ENCODE measurements at places on chromosomes 5 and 9.

- no peak for DNase-seq
These were observed 65.2 kb downstream of the JMY start for GRCh38 chr5:79301046-79301712.

- no peak for DNase-seq
These were observed 87.8 kb upstream of the PHYKPL start for GRCh38 chr5:178320281-178320855.

DNA sequence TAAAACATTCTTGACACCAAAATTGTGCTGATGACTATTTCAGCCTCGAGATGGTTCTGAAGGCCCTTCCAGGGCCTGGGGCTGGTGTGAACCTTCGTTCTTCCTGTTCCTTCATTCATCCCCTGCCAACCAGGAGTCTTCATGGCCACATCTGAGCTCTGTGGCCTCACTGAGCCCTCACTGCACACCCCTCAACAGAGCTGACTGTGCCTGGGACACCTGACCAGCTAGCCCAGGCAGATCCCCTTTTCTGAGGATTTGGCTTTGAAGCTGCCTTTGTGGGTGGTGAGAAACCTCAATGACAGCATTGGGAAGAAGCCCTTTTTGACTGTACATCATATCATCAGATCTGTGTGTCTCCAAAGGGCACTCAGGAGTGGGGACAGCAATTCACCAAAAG lies 13.8 kb downstream of the AK8 start:
- DNase-seq, result no peak

- no peak for DNase-seq
These were observed 197.4 kb downstream of the RASEF start for GRCh38 chr9:82865524-82865923.

DNA sequence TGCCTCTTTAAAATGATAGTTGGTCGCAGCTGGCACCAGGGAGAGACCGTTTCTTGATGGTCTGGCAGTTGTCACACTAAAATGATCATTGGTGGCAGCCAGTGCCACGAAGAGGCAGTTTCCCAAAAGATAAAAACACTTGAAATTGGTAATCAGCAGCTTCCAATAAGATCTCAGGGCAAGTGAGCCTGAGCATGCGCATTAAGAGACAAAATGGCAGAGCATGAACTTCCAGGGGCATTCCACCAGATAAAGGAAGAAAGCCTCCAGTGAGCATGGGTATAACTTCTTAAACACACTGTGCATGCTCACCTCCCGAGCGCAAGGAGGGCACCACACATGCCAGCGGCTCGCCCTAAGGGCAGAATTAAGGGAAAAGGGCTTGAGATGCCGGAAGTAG lies 1594.2 kb upstream of the CDH9 start:
- no peak for DNase-seq

DNA sequence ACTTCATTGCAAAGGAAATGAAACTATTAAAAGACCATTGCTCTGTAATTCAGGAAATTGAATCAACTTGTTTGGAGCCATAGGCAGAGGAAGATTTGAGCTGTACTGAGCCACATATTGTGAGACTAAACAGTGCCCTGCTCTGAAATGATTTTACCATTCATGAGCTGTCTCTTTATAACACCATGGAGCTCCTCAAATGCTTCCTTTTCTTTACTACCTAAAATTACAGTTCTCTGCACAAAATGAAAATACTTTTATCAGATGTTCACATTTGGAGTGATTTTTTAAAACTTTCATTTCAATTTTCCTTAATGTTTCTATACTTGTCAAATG lies 97.9 kb downstream of the NLN start:
- DNase-seq, result no peak

- no peak for DNase-seq
These were observed 10.7 kb downstream of the GSN start for GRCh38 chr9:121278477-121279261.

DNA sequence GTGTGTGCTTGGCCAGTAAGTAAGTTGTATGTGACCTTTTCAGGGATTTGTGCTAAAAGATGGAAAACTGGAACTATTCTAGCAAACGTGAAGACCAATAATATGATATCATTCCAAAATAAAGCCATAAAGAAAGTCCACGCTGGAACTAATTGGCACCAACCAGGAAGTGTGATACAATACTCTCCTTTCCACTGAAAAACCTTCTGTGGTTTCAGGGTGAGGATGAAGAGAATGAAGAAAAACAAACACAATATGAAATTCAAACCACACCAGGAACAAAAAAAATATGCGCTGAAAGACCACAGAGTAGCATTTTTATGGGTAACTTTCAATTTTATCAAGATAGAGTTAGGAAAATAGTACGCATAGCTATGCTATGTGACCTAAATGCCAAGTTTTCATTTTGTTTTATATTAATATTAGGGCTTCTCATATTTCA lies 105.8 kb downstream of the EFNA5 start:
- DNase-seq, result no peak

- DNase-seq, result no peak
These were observed 42.2 kb upstream of the ICE1 start for GRCh38 chr5:5380298-5380697.

DNA sequence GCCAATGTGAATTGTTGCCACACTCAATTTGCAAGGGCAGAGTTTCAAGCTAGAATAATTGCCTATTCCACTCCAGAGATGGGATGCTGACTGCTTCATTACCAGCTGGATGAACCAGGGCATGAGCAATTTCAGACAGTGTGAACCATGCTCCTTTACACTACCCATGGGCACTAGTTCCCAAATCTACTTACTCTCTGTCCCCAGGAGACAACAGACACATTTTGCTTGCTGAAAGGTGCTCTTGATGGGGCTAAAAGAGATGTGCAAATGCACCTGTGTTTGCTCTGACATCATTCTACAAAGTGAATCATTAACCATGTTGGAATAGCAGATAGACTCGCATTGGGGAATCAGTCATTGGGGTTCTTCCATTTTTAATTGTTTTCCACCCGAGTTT lies 522.3 kb upstream of the NUDT12 start:
- no peak for DNase-seq

DNA sequence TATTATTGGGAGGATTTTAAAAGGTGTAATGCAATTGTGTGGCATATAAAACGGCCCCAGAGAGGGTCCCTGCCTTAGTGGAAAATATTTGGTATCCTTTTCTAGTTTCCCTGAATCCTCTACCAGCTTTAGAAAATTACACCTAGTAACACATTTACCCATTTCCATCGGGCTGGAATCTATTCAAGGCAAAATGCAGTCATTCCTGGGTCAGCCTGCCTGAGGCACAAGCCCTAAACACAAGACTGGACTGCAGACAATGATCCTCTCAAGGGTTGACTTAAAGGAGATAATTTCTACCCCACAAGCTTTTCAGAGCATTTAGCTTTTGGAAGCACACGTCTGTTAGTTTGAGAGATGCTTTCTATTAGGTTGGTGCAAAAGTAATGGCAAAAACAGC lies 124.4 kb upstream of the ADAMTSL1 start:
- no peak for DNase-seq

GRCh38 chr5:8720506-8720905 lies 825.4 kb downstream of the SEMA5A start:
- no peak for DNase-seq

DNA sequence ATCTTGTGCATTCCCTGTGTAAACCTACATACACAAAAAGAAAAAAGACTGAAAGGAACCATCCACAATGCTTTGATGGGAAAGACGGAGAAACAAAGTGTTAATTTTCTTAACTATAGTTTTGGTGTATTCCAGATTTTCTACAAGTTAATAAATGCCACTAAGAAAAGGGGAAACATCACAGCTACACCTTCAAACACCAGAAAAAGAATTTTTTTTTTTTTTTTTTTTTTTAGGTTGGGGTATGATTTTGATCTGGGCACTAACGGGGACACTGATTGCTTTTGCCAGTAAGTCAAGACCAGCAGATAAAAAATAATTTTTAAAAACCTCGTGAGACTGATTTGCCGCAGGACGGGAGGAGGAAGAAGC lies 334 bp upstream of the THG1L start:
- no peak for DNase-seq

- no peak for DNase-seq
These were observed 7.6 kb upstream of the GRPEL2 start for GRCh38 chr5:149337736-149338135.

- DNase-seq, result no peak
These were observed 108.9 kb upstream of the CHD1 start for GRCh38 chr5:99037668-99038067.

DNA sequence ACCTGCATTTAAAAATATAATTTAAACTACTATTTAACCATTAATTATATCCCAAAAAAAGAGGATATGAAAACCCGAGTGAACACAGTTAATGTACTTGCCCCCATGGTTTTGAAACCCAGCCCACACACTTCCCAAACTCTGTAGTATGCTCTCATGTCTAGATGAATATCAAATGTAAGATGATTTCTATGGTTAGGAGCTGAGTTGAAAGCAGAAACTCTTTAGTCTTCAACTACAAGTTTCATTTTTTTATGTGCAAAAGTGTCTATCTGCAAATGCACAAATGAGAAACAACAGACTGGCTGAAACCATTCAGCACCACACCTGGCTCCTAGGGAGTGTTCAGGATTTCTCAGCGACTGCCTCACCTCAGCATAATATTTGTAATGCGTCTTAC lies 183.3 kb downstream of the SEMA5A start:
- DNase-seq, result no peak

GRCh38 chr5:89826938-89827337 lies 582.6 kb downstream of the CETN3 start:
- DNase-seq, result no peak

DNA sequence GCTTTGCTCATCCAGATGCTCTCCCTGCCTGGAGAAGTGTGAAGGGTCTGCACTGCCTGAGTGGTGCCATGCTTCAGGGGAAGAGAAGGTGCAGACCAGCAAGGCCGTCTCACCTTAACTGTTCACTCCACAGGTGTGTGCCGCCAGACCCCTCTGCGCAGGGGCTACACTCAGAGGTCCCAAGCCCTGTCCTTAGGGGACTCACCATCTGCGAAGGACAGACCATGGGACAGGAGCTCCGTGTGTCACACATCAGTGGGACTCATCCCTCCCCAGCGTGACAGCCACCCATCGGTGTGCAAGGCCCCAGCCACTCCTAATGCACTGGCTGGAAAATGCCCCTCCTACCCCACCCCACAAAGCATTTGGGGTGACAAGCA lies 142.9 kb downstream of the OLFM1 start:
- DNase-seq, result no peak

GRCh38 chr5:103436656-103437055 lies 125.9 kb downstream of the NUDT12 start:
- no peak for DNase-seq

DNA sequence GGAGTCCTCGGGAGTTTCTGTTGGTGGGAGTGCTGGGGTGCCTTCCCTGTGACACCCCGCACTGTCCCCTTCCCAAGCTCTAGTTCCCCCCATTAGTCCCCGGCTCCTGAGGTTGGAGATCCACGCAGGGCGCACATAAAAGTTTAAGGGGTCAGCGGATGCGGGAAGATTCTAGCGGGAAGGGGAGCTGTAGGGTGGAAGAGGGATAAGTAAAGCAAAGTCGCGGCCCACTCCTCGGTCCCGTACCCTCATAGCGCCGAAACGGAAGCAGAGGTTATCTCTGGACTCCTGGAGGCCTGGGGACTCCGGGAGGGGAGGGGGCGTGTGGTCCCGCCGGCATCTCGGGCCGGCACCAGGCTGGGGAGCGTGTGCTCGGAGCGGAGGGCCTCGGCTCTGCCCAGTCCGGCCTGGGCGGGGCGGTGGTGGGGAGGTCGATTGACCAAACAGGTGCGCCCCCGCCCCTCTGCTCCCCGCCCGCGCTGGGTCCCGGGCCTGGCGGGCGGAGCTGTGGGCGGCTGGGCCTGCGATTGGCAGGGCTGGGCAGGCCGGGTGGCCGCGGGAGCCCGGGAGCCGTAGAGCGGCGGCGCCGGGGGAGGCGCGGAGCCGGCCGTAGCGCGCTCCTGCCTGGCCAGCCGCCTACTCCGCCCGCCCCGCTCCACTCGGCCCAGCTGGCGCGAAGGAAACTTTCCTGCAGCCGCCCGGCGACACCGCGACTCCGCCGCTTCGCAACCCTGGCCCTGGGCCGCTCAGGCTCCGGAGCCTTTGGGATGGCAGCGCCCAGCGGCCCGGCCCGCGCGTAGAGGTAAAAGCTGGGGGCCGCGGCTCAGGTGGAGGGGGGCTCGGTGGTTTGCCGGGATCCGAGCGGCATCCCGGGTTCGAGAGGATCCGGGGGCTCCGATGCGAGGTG lies 52.2 kb upstream of the DAB2IP start:
- DNase-seq, result no peak

DNA sequence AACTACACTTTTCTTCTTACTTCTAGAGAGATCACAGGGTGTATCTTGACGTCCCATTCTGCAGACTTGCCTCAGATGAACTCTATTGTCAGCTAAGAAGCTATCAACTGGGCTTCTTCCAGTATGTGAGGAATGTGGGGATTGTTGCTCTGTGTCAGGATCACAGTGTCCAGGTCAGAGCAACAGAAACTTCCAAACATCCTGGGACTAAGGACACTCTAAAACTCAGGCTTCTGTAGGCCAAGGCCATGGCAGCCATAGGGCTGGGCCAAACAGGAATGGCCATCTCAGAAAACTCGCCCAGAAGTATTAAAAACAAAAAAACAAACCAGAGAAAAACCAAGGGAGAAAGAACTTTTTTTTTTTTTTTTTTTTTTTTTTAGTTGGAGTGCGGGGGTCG lies 210.0 kb upstream of the CLINT1 start:
- DNase-seq, result no peak

DNA sequence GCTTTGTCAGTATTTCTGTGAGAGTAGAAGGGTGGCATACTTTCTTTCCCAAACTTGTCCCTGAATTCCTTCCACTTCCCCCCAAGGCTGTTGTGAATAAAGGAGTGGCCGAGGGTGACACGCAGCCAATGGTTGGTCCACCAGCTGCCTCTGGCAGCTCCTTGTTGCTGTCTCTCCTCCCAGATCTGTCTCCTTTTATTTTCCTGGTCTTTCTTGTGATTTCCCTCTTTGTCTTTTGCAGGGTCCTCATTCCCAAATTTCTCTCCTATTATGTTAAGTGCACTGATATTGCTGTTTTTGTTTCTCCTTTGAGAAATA lies 137.5 kb upstream of the HMHB1 start:
- DNase-seq, result no peak

GRCh38 chr5:123512611-123513461 lies 859 bp downstream of the CSNK1G3 start:
- no peak for DNase-seq

- DNase-seq, result no peak
These were observed at the start of gene MYOZ3 for GRCh38 chr5:150661086-150661485. Gene MYOZ3 (plus strand): TSS chr5:150661251. CDS start chr5:150662942, 1,691 bp downstream.

GRCh38 chr9:135212961-135213360 lies 125.5 kb downstream of the OLFM1 start:
- no peak for DNase-seq

GRCh38 chr5:108735790-108736189 lies 11.9 kb upstream of the FER start:
- no peak for DNase-seq

All from activated naive CD4-positive, alpha-beta T cell (primary cell).